Choroid plexus epithelial cell (primary cell): ENCODE measurements at places on chromosomes 6 and 20.

GRCh38 chr6:170462366-170463020 lies 90.6 kb downstream of the PSMB1 start:
- no peak for DNase-seq

GRCh38 chr6:31815025-31815838 lies at the start of the genes HSPA1A and HSPA1L:
Gene HSPA1A, plus strand, starts transcription at chr6:31815543. Its CDS starts 214 bp downstream, at chr6:31815757.
Gene HSPA1L, minus strand, starts transcription at chr6:31815283. Its CDS starts 3,311 bp downstream, at chr6:31811972.
- DNase-seq: peak; percentile 96

DNA sequence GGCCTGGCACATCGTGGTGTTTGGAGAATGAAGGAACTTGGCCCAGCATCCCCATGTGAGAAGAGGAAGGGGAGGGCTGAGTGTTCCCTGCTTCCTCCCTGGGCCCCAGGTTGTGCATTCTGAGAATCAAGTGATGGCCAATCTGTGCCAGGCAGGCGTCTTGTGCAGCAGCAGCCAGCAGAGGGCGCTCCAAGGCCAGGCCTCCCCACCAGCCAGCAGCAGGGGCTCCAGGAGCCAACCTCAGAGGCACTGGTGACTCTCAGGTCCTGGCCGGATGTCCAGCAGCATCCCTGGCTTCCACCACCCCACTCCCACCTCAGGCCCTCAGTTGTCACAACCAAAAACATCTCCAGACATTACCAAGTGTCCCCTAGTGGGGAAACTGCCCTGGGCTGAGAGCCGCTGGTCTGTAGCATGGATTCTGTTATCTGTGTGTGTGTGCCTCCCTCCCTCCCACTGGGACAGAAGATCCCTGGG lies 192.0 kb downstream of the PREX1 start:
- peak; percentile 68 for DNase-seq

DNA sequence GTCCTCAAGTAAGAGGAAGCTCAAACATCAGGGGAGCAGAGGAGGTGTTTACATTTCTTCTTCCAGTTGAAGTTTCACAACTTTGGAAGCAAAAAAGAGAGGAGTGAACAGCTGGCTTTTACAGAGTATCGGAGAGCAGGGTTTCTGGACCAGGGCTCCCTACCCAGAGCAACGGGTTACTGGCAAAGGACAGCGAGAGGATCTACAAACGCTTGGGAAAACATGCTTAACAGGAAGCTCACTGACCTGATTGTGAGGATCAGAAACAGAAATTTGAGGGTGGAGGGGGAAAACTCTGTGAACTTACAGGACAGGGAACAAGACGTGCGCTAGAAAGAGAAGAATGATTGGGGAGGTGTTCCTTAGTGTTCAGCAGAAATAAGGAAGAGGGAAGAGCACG lies 85.7 kb upstream of the TAB2 start:
- peak; percentile 83 for DNase-seq

DNA sequence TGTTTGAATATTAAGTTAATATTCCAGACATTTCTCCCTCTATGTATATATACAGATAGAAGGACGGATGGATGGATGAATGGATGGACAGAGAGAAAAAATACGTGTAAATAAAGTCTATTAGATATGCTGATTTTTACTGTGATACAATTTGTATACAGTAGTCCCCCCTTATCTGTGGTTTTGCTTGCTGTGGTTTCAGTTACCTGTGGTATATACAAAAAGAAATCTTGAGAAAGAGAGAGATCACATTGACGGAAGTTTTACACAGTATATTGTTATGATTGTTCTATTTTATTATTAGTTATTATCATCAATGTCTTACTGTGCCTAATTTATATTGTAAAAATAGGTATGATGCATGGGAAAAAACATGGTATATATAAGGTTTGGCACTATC lies 290.2 kb downstream of the UTRN start:
- no peak for DNase-seq

GRCh38 chr20:24481173-24481572 lies 11.7 kb downstream of the SYNDIG1 start:
- no peak for DNase-seq
